Activated CD4-positive, alpha-beta T cell treated with anti-CD3 and anti-CD28 coated beads, Interleukin-2, Interleukin-6, amounts not matched to agents 100 ng/mL and 50 ng/mL, durations not matched to agents 16 hours and 8 hours (primary cell): ENCODE measurements at places on chromosomes 7 and 10.

DNA sequence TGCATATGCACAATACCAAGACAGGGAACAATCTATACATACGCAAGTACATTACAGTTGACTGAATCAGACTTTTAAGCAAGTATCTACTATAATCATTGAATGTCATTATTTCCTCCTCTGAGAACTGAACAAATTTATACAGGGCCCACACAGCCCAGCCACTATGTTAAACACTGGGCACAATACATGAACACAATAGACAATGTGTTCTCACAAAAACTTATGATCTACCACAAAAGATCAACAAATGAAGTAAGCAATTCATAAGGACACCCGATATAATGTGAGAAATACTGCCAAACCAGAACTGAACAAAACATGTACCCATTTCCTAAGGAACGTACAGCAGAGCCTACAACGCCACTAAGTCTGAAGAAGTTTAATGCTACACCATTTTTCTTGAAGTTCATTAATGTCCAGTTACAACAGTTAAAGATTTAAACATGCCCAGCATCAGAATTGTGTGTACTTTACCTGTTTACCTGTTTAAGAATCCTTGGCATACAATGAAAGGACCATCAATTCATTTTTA is 31.5 kb downstream of the SHTN1 start:
- no peak for DNase-seq

GRCh38 chr10:79244841-79245504 is 102.3 kb upstream of the PPIF start:
- DNase-seq = peak; percentile 69

- no peak for DNase-seq
These were observed 58.8 kb downstream of the VIM start for GRCh38 chr10:17286562-17287550.

DNA sequence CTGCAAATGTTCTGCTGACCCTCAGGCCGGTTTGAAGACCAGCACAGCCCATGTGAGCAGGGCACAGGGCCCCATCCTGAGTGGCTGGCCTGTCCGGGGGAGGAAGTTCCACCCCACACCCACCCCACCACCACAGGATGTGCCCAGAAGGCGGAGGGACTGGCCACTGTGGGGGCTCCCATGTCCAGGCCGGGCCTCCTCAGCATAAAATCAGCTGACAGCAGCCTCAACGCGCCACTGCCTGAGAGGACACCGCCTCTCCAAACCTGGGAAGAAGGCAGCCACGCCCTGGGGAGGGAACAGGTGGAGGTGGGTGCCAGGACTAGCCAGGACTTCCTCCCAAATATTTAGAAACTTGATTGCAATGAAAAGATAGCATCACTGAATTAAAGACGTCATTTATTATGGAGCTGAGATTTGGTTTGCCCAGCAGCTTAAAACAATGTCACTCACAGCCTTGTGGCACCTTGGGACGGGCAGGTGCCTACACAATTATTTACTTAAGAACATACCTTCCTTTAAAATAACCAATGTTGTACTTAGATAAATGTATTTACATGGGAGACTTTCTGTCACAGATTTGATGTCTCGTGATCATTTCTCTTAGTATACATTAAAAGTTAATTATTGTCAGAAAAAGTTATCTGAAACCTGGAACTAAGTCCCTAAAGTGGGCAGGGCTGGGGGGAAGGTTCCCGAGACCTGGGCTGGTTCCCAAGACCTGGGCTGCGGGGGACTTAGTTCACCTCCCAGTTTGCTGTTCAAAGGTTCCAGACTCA is 27.3 kb upstream of the FAM20C start:
- no peak for DNase-seq

DNA sequence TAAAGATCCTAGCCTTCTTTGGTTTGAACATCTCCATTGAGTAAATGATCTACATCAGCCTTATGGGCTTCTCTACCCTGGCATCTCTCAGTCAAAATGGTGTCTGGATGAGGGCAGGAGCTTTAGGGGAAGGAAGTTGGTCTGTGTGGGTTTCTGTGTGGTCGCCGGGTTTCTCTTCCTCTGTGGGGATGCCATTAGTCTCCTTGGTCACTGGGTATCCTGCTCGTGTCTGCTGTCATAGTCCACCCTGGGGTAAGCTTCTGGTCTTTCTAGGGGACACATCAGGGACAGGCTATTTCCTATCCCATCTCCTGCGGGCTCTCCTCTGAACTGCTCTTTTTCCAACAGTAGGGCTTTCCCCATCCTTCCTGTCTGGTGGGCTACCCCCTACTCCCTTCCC is 150.3 kb upstream of the NPY start:
- no peak for DNase-seq

- no peak for DNase-seq
These were observed 14.3 kb downstream of the ADAM12 start for GRCh38 chr10:126373972-126374371.

GRCh38 chr7:37690206-37690605 is 6.6 kb downstream of the GPR141 start:
- DNase-seq = no peak

DNA sequence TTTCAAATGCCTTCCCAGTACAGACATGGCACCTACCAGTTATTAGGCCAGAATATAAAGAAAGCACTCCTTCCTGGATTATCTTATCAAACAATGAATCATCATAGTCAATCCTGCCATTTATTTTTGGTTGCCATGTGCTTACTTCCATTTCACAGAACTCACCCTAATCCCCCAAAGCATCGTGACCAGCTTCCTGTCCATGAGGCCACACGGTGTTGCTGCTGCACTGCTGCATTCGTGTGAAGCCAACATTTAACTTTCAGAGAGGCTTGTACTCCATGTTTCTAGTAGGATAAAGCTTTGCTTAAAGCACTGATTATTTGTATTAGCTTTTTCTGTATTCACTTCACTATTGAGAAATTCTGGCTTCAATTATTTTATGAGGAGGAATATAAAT is 14.4 kb downstream of the COL28A1 start:
- DNase-seq = no peak

- DNase-seq = peak; percentile 53
These were observed 3.3 kb downstream of the AHR start for GRCh38 chr7:17301471-17302456.

DNA sequence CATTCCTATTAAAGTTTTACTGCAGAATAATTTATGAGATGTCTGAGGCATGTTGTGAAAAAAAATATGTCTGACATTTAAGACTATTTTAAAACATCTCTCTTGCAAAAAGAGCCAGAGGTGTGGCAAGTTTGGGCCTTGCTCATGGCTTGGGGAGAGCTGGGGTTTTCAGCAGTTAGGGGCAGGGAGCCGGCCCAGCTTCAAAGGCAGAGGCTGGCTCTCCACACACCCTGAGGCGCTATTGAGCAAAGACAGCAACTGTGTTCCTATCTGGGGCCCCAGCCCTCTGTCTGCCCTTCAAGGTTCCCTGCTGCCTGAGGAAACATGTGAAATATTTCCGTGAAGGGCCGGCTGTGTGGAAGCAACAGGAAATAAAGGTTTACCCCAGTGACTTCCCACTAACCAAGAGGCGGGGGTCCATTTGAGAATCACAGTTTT is 94.0 kb downstream of the SORBS1 start:
- no peak for DNase-seq

- DNase-seq = no peak
These were observed 204.8 kb upstream of the MEOX2 start for GRCh38 chr7:15891151-15891881.

GRCh38 chr7:72709909-72710308 is 118.1 kb downstream of the TYW1B start:
- DNase-seq = no peak

- no peak for DNase-seq
These were observed 10.1 kb downstream of the PSAP start for GRCh38 chr10:71840958-71841335.

- no peak for DNase-seq
These were observed 394.6 kb downstream of the SDK1 start for GRCh38 chr7:3695602-3696001.

- no peak for DNase-seq
These were observed 58.5 kb downstream of the WDFY4 start for GRCh38 chr10:48742891-48743860.

GRCh38 chr7:99090771-99091542 is 53.0 kb downstream of the SMURF1 start:
- DNase-seq = no peak

DNA sequence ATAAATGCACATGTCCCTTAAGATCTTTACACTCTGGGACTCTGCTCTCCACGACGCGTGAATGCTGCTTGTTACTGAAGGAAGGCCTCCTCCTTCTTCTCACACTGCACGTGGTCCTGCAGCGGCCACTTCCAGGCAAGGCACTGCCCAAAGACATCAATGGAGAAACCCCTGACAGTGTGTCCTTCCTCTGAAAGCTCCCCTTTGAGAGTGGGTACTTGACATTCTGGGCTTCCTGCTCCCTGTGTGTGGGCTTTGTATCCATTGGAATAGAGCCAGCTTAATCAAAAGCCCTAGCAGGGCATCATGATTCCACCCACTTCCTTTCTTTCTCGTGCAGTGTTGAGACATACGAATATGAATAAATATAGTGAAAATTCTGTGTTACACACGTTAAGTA is 69.7 kb upstream of the STK17A start:
- DNase-seq = peak; percentile 17

GRCh38 chr7:35991511-35992232 is 161.4 kb upstream of the EEPD1 start:
- DNase-seq = no peak

GRCh38 chr7:111730476-111731300 is 168.4 kb upstream of the IMMP2L start:
- DNase-seq = peak; percentile 28
